Heart right ventricle (tissue), 16 donors: ENCODE measurements at places on chromosomes 13 and 19. TPM values are rescaled to one million over a fixed set of nuclear protein-coding genes. Genes with fewer than 3 reads are reported as not detected.

DNA sequence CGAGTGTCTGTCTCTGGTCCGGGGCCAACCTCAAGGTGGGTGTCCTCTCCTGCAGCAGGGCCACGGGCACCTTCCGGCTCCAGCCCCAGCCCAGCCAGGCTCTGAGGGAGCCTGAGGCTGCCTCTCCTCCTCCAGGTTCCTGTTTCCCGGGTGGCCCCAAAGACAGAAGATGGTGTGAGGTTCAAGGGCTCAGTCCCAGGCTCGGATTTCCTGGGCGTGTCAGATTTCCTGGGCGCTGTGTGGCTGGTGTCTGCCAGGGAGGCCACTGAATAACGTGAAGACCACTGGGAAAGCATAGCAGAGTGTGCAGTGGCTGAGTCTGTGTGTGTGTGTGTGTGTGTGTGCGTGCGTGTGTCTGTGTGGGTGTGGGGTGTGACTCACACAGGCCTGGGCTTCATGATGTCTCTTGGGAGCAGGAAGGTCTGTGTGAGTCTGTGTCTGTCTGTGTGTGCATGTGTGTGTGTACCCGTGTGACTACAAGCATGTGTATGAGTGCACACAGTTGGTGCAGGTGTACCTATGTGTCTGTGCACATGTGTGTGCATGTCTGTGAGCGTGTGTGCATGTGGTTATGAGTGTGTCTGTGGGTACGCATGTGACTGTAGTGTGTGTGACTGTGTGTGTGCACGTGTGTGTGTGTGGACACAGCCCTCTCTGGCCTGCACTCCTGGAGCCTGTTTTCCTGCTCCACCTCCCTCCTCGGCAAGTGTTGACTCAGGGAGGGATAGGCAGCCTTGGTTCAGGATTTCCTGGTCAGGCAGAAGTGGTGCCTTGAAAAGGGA lies 28.3 kb downstream of the CEBPA start:
- DNase-seq = no peak

- DNase-seq = no peak
These were observed 13.0 kb upstream of the MYH14 start for GRCh38 chr19:50190439-50190891.

GRCh38 chr13:20425819-20426219 lies 99.8 kb downstream of the CRYL1 start:
- no peak for DNase-seq

GRCh38 chr19:17393002-17393401 lies 994 bp downstream of the CCDC194 start:
- DNase-seq = no peak

The IRGC gene
- total RNA-seq = not detected

The ZNF836 gene
- 9.8 TPM for total RNA-seq
